ENCODE measurements at places on chromosomes 7 and 10.

- no peak for DNase-seq
These were observed 428.9 kb downstream of the MDFIC start for GRCh38 chr7:115350764-115351163.

GRCh38 chr7:106098889-106099288, 13.2 kb downstream of the SYPL1 start:
- no peak for DNase-seq

- no peak for DNase-seq
These were observed 227.7 kb downstream of the FANK1 start for GRCh38 chr10:126124046-126124445.

GRCh38 chr7:47297120-47297519, 284.8 kb downstream of the TNS3 start:
- DNase-seq = no peak

DNA sequence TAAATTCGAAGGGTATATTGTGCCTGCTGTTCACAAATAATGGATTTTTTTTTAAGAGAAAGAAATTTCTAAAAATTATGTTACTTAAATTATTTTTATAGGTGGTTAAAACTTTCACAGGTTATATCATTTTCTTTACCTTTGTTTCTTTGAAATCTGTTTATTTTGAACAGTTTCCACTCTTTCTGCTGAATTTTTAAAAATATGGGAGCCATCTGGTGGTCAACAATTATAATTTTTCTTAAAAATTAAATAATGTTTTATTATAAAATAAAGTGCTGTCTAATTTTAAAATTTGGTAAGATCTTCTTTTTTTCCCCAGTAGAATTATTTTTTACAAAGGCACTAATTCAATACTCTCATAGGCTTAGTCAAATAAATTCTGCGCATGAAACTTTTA, 263.9 kb downstream of the ETV1 start:
- DNase-seq = no peak

DNA sequence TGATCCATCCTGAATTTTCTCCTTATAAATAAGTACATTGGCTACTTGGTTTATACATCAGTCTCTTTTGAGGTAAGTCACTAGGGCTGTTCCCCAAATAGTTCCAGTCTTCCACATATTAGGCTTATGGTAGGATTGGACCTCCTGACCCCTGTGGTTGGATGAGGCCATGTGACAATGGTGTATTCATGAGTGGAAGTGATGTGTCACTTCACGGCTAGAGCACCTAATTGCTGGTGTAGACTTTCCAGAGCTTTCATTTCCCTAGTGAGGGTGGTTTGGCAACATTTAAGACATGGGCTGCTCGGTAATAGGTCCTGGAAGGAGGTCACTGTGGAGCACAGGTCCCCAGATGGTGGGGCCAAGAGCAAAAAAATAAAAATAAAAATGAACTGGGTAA, 141.2 kb upstream of the ABCB5 start:
- no peak for DNase-seq

DNA sequence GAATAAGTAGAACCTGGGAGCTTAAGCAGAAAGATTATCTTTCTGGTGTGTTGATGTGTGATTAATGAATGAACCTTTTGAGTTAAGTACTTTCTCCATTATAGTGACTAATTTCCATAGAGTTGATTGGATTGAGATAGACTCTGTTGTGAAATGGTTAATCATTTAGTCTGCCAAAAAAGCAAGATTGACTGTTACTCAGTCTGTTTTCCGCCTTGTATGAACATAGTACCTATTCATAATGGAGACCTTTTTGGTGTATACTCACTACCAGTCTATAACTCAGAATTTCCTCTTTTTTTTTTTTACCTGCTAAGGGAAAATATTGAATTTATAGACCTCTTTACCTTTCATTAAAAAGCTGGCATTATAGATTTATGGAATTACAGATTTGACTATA, 14.4 kb upstream of the NPVF start:
- DNase-seq = no peak

GRCh38 chr7:20306180-20306946, 24.3 kb upstream of the ITGB8 start:
- no peak for DNase-seq

DNA sequence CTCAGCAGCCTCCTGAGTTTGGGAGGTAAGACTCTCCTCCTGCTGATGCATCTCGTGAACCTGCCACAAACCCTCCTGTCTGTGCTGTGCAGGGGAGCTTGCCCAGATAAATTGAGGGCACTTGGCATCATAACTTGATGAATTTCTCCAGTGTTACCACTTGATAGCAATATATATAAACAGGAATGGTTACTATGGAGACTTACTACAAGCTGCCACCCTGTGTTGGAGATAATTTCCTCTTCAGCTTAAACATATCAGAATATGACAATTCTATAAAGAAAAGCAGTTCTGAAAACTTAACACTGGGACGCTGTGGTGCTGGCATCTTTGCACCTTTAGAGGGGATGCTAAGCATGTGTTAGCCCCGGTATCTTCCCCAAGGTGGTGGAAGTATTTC, 14.9 kb downstream of the PFKFB3 start:
- DNase-seq = no peak

DNA sequence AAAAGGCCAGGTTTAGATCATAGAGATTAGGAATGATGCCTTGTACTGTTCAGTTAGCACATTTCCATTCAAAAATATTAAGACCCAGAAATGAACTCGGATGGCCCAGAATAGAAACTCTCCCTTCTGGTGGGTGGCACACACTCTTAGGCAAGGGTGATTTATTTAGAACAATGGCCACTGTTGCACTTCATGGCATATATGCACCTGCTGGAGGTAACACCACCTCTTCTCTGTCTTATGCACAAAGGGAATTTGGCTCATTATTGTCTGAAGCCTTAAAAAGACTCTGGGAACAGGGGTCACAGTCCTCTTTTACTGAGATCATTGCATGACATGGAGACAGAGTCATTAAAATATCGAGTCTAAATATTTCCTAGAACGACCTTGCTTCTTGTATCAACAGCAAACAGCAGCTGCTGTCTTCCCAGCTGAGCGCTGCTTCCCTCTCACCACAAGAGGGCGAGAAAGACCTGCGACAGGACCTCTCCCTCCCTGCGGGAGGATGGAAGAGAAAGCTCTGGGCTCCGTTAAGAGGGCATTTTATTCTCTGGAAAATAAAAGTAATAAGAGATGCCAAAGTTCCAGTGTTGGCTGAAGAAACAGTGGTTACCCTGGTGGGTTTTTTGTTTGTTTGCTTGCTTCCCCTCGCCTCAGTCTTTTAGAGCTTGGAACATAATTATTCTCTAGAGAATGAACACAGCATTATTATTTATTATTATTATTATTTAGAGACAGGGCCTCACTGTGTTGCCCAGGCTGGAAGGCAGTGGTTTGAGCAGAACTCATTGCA, 13.5 kb upstream of the BAMBI start:
- DNase-seq = peak; percentile 77

GRCh38 chr10:82564353-82565196, 689.6 kb downstream of the NRG3 start:
- DNase-seq = no peak

DNA sequence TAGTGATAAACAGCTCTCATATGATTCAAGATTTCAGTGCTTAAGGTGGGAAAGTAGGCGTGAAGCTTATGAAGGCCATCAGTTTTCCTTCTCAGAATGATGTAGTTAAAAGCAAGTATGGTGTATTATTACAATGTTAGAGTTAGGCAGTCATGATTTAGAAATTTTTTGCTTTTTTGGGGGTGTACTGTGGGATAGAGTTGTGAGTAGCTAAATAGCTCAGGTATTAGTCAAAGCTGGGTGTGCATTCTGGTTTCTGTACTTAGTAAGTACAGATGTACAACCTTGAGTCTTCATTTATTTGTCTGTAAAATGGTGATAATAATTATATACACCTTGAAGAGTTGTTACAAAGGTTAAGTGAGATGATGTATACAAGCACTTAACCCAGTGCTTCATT, 52.2 kb downstream of the R3HCC1L start:
- no peak for DNase-seq

DNA sequence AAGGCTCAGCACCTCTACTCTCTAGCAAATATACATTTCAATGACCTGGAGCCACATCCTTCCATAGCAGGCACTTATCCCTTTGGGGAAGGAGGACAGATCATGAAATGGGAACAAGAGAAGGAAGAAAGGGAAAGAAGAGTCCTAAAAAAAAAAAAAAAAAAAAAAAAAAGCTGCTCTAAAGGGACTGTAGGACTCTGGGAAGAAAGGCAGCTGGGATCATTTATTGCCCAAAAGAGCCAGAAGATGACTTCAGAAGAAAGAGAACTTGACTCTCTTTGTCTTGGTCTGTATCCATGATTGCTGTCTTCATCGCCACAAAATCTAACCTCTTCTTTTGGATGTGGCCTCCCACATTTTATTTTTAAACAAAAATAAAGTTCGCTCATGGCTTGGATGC, 203.6 kb upstream of the CELF2 start:
- DNase-seq = no peak

GRCh38 chr7:107958764-107959526, 44.0 kb downstream of the LAMB1 start:
- DNase-seq = no peak

- no peak for DNase-seq
These were observed 63.3 kb upstream of the ELMO1 start for GRCh38 chr7:37511915-37512314.

GRCh38 chr7:94972296-94972695, 64.9 kb downstream of the PPP1R9A start:
- no peak for DNase-seq

- no peak for DNase-seq
These were observed 4.4 kb upstream of the RAPGEF5 start for GRCh38 chr7:22361320-22361719.

GRCh38 chr10:22656036-22656435, 58.3 kb downstream of the PIP4K2A start:
- DNase-seq = no peak

DNA sequence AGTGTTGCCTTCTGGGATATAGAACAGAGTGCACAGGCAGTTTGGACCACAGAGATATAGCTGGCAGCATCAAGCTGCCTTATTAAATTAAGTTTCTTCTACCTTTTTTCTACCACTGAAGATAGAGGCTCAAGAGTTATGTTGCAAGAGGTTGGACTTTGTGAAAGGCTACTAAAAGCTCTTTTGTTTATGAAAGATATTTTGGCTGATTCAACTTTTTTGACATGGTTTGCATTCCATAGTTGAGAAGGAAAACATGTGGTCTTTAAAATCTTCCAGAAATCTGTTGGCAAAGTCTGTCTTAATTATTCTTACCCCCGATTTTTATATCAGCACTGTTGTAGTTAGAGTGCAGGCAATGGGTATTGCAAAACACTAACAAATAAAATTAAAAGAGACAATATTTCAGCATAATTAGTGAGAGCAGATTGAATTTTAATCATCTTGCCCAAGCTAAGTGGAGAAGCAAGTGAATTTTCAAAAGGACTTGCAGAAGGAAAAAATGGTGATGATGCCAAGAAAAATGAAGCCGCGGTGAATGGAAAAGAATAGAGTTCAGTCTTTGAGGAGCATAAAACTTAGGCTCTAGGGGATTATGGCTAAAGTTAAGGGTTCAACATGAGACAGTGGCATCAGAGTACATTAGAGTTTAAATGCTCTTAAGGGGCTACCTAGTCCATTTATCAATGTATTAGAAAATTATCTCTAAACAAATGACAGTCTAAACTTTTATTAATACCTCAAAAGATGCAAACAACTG, 450.9 kb upstream of the CNTNAP2 start:
- no peak for DNase-seq

- DNase-seq = no peak
These were observed 78.5 kb upstream of the LANCL2 start for GRCh38 chr7:55286666-55287065.

DNA sequence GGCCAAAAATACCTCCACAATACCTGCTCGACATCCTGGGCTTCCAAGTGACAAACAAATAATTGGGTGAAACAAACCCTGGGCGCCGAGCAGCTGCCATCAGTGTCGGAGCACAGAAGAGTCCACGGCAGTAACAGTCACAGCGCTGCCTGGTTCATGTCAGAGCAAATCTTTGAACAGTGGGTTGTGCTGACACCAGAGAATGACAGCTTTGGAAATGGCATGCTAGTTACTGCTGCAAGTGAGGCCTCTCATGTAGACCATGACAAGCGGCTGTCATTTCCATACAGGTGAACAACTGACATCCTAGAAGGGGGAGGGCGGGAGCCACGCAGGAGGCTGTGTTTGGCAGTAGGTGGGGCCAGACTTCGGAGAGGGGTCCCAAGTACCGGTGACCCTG, 420.5 kb upstream of the GALNT17 start:
- no peak for DNase-seq

DNA sequence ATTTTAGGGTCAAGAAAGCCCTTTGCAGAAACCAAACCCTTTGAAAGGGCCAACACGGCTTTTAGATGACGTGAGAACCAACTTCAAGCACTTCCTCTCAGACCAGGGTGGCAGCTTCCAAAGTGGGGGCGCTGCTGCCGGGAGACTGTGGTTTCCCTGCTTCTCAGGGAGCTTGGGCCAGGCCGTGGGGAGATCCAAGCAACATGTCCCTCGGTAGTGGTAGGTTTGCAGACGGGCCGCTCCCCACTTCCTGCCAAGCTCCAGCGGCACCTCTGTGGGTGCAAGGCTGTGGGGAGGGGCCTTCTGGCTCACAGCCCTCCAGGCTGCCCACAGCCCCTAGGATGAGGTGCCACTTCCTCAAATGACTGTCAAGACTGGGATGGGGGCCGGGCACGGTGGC, 132.4 kb downstream of the FAM53B start:
- DNase-seq = no peak

DNA sequence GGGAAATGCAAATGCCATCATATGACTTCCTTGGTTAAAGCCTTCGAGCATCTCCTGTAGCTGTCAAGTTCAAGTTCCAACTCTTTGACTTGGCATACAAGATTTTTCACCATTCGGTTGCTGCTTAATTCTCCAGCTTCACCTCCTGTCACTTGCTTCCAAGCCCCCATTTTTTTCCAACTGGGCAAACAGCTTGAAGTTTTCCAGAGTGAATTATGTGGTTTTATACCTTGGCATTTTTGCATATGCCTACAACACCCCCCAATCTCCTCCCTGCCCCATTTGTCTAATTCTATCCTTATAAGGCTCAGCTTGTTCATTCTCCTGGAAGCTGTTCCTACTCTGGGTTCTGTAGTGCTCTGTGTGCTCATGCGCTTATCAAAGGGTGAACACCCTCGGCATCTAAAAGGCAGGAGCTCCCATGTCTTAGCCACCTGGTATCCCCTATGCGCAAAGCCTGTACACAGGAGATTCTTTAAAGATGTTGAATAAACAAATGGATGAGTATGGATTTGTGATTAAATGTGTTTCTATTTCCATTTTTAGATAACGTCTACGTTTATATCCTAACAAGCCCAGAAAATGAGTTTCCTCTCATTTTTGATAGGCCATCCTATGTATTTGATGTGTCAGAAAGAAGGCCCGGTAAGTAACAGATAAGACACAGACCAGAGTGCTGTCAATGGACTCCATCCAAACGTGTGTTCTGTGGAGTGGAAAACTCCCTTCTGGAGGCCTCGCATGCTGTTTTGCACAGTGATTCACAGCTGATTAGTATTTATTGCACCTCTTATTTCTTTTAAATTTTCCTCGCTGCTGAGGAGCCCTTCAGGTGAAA, 52.5 kb downstream of the CDHR3 start:
- DNase-seq = no peak

All from GM19239 (cell line).